ENCODE measurements at places on chromosomes 1 and 21. TPM values are rescaled to one million over a fixed set of nuclear protein-coding genes. Genes with fewer than 3 reads are reported as not detected.

The OLIG2 gene
- not detected for total RNA-seq

The ADCY10 gene
- under 0.01 TPM for total RNA-seq

The ZNF593OS gene
- total RNA-seq, result not detected

The CAMK1G gene
- total RNA-seq, result 8.4 TPM

The TMEM240 gene
- total RNA-seq, result 7.2 TPM

The KRTAP13-2 gene
- not detected for total RNA-seq

The SPRR2B gene
- not detected for total RNA-seq

The OR6N1 gene
- not detected for total RNA-seq

The ARID1A gene
- 20.3 TPM for total RNA-seq

The COL8A2 gene
- total RNA-seq, result 12.5 TPM

The SYPL2 gene
- 0.75 TPM for total RNA-seq

The PM20D1 gene
- total RNA-seq, result not detected

All from uterine smooth muscle cell (primary cell).